ENCODE measurements at places on chromosomes 7 and 10. TPM values are rescaled to one million over a fixed set of nuclear protein-coding genes. Genes with fewer than 3 reads are reported as not detected.

DNA sequence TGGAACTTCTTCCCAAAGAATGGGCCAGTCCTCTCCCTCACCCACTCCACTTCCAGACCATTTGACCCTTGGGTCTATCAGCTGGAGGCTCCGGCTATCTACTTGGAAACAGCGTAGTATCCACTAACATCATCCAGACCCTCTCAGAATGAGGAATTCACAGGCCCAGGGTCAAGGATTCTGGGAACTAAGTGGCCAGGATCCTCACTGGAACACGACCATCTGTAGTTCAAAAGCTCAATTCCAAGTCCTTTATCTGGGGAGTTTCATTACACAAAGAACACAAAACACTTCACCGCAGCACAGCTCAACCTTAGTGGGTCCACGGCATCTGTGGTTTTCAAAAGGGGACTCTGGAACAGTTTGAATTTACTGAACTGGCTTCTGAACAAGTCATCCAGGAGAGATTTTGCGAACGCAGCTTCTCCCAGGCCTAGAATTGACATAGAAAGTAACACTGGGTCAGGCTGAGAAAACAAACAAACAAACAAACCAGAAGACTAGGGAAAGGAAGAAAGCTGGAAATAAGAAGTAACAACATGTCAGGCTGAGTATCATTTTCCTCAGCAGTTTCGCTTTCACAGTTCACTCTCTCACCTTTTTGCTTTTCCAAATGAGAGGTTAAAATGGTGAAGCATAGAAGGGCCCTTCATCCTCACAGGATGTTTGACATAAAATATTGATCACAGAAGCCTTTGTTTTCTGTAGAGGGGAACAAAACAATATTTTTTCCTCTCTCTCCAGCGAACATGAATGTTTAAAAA lies 57.6 kb upstream of the USP6NL start:
- no peak for DNase-seq

- DNase-seq = no peak
These were observed 18.9 kb downstream of the BAG3 start for GRCh38 chr10:119669975-119670640.

- no peak for DNase-seq
These were observed 138.3 kb downstream of the BMPER start for GRCh38 chr7:34043461-34044305.

GRCh38 chr7:95478272-95479037 lies 7.3 kb upstream of the ASB4 start:
- DNase-seq = no peak

- DNase-seq = no peak
These were observed 95.4 kb upstream of the INSIG1 start for GRCh38 chr7:155202106-155202871.

GRCh38 chr7:141144921-141145629 lies 71.2 kb downstream of the TMEM178B start:
- DNase-seq = no peak

- no peak for DNase-seq
These were observed 219.6 kb downstream of the ARHGAP12 start for GRCh38 chr10:31709028-31709427.

RALA gene
- 35.7 TPM for total RNA-seq

DNA sequence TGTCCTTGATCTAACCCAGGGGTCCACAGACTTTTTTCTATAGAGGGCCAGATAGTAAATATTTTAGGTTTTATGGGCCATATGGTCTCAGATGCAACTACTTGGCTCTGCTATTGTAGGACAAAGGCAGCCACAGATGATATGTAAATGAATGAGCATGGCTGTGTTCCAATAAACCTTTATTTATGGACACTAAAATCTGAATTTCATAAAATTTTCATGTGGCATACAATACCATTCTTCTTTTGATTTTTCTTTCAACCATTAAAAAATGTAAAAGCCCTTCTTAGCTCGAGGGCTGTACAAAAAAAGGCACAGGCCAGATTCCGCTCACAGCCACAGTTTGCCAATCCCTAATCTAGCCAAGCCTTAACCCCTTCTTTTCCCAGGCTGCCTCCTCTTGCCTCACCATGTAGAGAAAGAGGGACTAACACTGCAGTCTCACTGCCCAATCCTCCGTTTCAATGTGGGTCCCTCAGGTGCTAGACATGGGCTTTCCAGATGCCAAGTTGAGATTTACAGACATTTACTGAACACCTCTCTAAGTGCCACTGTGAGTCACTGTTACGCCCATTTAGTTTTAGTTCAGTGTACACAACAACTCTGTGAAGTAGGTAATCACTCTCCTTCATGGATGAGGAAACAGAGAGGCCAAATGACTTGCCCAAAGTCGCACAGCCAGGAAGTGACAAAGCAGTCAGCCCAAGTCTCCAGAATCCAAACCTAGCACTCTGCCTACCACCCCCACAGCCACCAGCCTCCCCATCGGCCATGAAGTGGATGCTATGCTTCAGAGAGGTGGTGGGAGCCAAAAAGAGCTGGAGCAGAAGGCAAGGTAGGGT lies 132.6 kb upstream of the PDLIM1 start:
- no peak for DNase-seq

- no peak for DNase-seq
These were observed 70.9 kb downstream of the FAM171A1 start for GRCh38 chr10:15300145-15300544.

DNA sequence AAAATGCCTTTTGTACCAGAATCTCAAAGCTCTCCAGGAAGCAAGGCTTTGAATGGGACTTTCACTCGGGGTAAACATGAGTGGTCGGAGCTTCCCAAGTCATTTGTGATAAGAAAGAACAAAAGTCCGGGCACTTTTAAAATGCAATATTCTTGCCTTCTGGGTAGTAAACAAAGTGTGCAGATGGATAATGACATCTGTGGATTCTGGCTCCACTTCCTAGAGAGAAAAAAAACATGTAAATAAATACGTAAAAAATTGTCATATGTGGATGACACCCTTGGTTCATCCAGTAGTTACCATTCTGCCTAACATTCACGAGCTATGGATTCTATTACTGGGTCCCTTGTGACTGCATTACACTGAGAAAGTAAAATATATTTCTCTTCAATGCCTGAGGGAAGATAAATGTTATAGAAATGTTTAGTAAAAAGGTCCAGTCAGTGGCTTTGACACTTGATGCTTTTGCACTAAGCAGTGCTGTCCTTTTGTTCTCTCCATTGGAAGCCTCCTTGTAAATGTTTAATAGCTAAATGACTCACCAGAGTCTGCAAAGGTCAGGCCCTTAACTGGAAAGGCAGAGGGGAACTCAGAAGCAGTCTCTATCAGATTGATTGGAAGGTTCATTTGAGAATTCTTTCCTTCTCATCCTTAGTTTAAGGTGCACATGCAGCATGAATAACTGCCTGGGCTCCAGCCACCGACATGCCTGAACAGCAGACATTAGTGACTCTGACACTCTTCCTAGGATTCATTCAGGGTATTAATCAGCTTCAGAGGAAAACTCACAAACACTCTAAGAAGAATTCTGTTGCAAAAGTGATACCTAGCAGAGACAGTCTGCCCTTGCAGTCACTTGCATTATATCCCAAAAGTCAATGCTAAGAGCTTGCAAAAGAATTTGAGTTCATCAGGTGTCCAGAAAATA lies 11.7 kb upstream of the EDRF1 start:
- no peak for DNase-seq

DNA sequence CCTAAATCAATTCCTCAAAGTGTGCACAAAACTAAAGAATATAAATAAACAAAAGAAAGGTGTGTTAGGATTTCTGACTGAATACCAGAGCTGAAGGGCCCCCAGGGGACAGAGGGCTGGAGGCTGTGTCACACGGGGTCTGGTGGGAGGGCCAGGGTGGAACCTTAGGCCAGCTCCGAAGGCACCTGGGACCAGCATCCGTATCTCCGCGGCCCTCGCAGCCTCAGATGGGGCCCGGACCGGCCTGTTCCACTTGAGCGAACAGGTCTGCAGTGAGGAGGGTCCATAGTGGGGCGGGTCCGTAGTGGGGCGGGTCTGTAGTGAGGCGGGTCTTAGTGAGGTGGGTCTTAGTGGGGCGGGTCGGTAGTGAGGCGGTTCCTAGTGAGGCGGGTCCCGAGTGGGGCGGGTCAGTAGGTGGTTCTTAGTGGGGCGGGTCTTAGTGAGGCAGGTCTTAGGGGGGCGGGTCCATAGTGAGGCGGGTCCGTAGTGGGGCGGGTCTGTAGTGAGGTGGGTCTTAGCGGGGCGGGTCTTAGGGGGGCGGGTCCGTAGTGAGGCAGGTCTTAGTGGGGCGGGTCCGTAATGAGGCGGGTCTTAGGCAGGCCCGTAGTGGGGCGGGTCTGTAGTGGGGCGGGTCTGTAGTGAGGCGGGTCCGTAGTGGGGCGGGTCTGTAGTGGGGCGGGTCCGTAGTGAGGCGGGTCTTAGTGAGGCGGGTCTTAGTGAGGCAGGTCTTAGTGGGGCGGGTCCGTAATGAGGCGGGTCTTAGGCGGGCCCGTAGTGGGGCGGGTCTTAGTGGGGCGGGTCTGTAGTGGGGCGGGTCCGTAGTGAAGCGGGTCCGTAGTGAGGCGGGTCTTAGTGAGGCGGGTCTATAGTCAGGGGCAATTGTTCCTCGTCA lies 15.1 kb downstream of the GPR146 start:
- DNase-seq = peak; percentile 68

DNA sequence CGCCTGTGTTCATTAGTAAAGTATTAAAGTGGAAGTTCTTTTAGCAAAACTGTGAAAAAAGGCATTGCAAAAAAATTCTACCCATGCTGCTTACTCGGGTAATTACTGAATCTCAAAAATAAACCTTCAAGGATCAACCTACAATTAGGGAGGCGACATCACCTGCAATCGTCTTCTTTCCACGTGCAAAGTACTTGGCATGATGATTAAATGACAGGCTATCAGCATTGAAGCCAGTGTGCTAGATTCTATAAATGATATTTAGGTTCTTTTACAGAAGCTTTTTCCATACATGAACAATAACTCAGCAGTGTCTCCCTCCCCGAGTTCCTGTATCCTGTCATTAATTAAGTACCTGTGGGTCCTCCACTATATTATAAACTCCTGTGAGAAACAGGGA lies 105.8 kb downstream of the SFMBT2 start:
- DNase-seq = no peak

Measured in Right ventricle myocardium inferior (tissue), 1 donor.